ENCODE measurements at places on chromosomes 11 and 22. TPM values are rescaled to one million over a fixed set of nuclear protein-coding genes. Genes with fewer than 3 reads are reported as not detected.

UCP3 gene
- total RNA-seq = 0.18 TPM

MRGPRE gene
- not detected for total RNA-seq

SUSD2 gene
- 0.09 TPM for total RNA-seq

RFPL2 gene
- not detected for total RNA-seq

P2RY6 gene
- total RNA-seq = 0.09 TPM

Measured in endothelial cell of coronary artery (primary cell).